ENCODE measurements at places on chromosomes 5 and 9.

- no peak for DNase-seq
These were observed 222.7 kb downstream of the ELAVL2 start for GRCh38 chr9:23603311-23603710.

DNA sequence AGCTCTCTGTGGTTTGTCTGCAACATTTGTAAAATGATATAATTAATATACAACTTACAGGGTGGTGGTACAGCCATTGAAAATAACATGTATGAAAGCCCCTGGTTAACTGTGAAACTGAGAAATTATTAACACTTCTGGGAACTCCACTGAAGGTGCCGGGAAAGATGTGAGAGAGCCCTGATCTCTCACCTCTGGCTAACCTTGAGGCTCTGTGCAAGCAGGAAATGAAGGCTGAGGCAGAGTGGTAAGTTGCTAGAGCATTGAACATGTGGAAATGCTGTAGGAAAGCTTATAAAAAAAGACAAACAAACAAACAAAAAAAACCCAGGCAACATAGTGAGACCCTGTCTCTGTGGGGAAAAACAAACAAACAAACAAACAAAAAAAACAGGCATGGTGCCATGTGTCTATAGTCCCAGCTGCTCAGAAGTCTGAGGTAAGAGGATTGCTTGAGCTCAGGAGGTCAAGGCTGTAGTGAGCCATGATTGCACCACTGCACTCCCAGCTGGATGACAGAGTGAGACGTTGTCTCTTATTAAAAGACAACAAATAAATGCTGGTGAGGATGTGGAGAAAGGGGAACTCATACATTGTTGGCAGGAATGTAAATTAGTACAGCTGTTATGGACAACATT lies 7.5 kb downstream of the CATSPER3 start:
- no peak for DNase-seq

DNA sequence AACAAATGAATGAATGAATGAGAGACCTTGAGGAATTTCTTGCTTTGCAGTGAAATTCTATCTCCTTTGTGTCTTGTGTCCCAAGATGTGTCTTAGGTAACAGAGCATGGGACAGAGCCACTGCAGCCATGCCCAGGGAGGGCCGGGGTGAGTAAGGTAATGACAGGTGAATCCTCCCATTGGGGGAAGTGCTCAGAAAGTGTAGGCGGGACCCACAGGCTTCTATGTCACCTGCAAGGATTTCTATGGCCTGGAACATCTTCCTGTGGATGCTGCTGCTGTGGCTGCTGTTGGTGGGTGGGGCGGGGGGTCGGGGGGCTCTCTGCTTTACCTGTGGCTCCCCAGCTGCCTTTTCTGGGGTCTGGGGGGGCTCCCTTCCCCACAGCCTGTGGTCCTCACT lies 133.6 kb upstream of the IER5L start:
- no peak for DNase-seq

- no peak for DNase-seq
These were observed 932.0 kb downstream of the TLE4 start for GRCh38 chr9:80503671-80504281.

DNA sequence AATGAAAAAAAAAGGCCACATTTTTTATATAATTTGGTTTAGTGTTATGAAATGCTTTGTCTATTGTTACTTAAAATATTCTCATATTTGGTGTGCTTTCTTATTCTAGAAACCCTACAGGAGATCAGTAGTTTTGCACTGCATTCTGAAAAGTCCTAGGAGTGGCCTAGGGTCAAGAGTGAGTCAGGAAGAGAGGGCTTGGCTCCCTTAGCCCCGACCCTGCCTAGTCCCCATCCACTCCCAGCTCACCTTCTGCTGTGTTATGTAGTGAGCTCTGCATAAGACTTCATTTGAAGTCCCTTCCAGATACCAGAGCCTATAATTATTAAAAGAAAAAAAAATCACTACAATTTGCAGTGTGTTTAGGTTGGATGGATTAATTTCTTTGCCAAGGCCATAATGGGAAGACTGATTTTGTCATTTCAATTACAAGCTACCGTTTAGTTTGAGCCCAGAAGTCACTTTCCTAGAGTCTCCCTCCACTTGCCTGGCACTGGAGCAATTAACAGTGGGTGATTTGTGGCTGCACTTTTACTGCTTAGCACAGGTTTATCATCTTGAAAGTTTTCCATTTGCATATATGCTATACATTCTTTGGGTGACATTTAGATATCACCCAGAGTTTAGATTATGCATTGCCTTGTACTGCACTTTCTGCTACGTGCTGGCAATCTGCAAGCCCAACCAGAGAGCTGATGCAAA lies 143.3 kb downstream of the INSYN2B start:
- DNase-seq: no peak

- DNase-seq: no peak
These were observed 175.9 kb downstream of the KIF4B start for GRCh38 chr5:155189476-155189875.

- DNase-seq: no peak
These were observed 16.4 kb downstream of the GNAQ start for GRCh38 chr9:78015241-78015640.

GRCh38 chr5:14125262-14125661 lies 17.9 kb upstream of the TRIO start:
- no peak for DNase-seq

DNA sequence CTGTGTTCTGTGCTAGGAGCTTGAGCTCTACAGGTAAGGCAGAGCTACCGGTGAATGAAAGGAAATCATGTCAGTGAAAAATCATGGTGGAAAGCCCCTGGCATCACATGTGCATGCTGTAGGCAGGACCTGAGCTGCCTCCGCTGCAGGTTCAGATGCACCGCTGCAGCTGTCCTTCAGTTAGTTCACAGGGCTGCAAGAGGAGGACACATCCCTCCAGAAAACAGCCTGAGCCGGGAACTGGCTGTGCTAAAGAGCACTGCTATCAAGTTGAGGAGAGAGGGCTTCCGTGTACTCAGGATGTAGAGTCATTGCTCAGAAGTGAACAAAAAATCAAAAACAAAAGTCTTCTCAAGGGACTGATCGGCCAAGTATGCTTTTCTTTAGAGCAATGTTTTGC lies 138.6 kb downstream of the ERCC6L2 start:
- DNase-seq: no peak

DNA sequence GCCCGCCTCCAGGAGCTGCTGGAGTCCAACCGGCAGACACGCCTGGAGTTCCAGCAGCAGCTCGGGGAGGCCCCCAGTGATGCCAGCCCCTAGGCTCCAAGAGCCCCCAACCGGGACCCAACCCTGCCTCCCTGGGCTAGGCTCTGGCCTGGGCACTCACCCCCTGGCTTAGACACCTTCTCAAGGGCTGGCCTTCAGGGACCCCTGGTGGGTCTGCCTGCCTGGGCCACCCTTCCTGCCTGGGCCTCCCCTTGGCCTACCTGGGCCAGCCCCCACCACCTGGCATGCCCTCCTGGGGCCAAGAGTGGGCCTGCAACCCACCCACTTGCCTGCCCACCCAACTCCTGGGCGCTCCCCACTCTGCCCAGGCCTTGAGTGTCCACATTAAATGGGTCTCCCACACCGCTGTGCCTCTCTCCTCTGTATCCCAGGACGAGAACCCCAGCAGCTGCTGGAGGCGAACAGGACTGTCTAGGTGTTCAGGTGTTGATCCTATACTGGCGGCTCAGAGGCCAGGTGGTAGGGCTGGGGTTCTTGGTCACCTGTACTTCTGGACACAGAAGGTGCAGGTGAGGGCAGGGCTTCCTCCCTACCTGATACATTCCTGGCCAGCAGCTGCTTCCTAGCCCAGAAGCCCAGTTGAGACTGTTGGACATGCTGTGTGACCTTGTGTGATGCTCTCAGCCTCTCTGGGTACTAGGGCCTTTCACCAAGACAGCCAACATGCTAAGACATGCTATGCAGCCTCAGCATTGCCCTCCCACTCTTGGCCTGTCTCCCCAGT lies 3.6 kb downstream of the BBLN start:
- DNase-seq: no peak

DNA sequence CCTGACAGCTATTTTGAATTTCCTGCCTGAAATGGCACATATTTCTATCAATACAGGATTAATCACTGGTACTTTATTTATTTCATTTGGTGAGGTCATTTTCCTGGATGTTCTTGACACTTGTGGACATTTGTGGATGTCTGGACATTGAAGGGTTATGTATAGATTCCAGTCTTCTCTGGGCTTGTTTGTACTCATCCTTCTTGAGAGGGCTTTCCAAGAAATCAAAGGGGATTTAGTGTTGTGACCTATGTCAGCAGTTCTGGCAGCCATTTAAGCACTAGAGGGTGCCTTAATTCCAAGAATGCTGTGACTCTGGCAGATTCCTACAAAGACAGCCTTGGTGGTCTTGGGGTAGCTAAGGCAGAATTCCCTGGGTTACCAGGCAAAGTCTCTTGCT lies 259.7 kb downstream of the CSNK1G3 start:
- DNase-seq: no peak

GRCh38 chr5:109281136-109281690 lies 128.6 kb downstream of the PJA2 start:
- DNase-seq: peak; percentile 75

- no peak for DNase-seq
These were observed 300.0 kb downstream of the PDE4D start for GRCh38 chr5:59593439-59594007.

DNA sequence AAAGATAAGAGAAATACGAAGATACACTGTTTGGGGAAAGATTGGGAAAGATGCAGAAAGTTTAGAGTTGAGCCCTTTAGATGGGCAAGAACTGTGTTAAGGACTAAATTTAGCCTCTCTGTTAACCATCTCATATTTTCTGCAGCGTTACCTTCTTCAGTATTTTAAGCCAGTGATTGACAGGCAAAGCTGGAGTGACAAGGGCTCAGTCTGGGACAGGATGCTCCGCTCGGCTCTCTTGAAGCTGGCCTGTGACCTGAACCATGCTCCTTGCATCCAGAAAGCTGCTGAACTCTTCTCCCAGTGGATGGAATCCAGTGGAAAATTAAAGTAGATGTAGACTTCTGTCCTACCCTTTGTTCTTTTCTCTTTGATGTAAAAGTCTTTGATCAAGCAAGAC lies 26.4 kb upstream of the LNPEP start:
- no peak for DNase-seq

DNA sequence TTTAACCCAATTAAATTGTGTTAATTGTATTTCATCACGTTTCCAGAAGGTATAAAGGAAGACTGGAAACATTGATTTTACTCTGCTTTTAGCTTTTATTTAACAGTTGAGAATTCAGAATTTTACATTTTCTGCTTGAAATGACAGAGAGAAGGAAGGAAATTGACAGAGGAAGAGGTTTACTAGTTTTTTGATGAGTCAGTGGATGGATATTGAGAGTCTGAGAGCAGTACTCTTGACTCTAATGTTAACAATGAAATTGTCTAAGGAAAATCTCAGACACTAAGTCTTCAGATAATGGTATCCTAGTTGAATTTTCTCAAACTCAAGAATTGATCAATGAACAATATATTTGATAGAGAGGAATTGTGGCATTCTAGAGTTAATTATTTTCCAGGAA lies 60.6 kb downstream of the IPO11 start:
- DNase-seq: no peak

- no peak for DNase-seq
These were observed 100.7 kb downstream of the NLN start for GRCh38 chr5:65822710-65823109.

GRCh38 chr5:22542340-22542739 lies 310.8 kb downstream of the CDH12 start:
- no peak for DNase-seq

GRCh38 chr5:10663489-10664179 lies 97.4 kb downstream of the DAP start:
- no peak for DNase-seq

DNA sequence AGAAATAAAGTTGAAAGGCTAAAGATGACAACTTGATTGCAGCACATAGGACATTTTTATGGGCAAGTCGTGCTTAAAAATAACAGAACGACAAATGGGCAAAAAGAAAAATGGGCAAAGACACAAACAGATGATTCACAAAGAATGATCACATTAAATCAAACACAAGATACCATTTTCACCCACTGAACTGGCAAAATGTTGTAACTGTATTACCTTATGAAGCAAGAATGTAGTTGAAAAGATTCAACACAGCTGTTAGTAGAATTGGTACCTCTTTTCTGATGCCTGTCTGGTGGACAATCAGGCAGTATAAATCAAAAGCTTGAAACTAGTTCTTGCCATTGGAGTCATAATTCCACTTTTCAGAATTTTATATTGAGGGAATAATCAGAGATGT lies 81.0 kb upstream of the PALM2AKAP2 start:
- DNase-seq: no peak

DNA sequence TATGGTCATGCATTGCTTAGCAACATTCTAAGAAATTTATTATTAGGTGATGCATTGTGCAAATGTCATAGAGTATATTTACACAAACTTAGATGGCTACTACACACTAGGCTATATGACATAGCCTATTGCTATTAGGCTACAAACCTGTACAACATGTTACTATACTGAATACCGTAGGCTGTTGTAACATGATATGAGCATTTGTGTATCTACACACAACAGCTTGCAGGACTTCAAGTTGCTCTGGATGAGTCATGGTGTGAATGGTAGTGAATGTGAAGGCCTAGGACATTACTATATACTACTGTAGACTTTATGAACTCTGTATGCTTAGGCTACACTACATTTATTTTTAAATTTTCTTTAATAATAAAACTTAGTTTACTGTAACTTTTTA lies 107.2 kb upstream of the MAMDC2 start:
- DNase-seq: no peak

GRCh38 chr9:13810510-13810909 lies 503.4 kb downstream of the NFIB start:
- DNase-seq: no peak

GRCh38 chr5:149345892-149346222 lies 558 bp downstream of the GRPEL2 start:
- DNase-seq: no peak

GRCh38 chr5:143359869-143360268 lies 43.6 kb downstream of the NR3C1 start:
- no peak for DNase-seq

DNA sequence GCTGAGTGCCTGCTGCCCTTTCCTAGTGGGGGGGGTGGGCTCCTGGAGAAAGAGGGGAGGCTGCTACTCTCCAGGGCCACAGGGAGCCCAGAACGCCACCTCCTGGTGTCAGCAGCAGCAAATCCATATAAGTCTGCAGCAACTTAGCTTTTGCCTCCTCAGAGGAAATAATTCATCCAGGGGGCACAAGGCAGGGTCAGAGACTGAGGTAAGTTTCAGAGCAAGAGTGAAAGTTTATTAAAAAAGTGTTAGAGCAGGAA lies 4.0 kb upstream of the CLPTM1L start:
- no peak for DNase-seq

- no peak for DNase-seq
These were observed 82.0 kb downstream of the ZNF622 start for GRCh38 chr5:16383544-16384052.

Data from NCI-H187 (cell line).